Ovary (tissue), 10 donors: ENCODE measurements at places on chromosomes 11 and 22.

GRCh38 chr11:36462321-36462720 is 47.8 kb downstream of the TRAF6 start:
- DNase-seq, result no peak

- no peak for DNase-seq
These were observed 13.8 kb downstream of the DGCR6L start for GRCh38 chr22:20305894-20306645.

GRCh38 chr11:75342966-75343870 is 8.2 kb downstream of the ARRB1 start:
- no peak for DNase-seq

GRCh38 chr11:64341429-64341828 is 1.4 kb downstream of the CCDC88B start:
- DNase-seq, result no peak

DNA sequence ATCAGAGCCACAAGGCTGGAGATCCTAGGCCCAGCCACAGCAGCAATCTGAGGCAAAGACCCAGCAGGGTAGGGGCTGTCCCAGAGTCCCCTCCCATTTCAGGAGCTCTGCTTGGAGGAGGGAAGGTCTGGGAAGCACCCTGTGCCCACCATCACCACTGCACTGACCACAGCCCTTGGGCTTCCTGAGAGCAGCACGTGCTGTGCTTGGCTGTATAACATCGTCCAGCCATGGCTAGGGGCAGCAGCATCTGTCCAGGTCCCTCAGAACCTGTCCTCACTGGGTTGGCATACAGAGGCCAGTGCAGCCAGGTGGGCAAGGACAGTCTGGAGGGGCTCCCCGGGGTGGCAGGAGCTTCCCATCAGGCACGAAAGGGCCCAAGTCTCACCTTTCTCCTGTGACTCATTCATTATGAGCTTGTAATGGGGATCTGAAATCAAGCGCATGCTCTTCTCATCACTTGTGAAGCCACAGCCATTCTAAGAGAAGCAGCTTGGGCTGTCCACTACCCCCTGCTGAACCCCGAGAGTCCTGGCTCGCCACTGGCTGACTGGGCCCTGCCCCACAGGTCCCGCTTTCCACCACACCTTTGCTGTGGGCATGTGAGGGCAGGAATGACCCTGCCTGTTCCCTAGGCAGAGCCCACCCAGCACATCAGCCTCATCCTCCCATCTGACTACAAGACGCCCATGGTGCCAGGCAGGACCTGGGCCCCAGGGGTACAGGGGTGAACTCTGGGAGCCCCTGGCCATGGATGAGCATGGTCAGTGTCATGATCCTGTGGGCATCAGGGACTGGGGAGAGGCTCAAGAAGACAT is 83.3 kb downstream of the MED15 start:
- DNase-seq, result no peak

DNA sequence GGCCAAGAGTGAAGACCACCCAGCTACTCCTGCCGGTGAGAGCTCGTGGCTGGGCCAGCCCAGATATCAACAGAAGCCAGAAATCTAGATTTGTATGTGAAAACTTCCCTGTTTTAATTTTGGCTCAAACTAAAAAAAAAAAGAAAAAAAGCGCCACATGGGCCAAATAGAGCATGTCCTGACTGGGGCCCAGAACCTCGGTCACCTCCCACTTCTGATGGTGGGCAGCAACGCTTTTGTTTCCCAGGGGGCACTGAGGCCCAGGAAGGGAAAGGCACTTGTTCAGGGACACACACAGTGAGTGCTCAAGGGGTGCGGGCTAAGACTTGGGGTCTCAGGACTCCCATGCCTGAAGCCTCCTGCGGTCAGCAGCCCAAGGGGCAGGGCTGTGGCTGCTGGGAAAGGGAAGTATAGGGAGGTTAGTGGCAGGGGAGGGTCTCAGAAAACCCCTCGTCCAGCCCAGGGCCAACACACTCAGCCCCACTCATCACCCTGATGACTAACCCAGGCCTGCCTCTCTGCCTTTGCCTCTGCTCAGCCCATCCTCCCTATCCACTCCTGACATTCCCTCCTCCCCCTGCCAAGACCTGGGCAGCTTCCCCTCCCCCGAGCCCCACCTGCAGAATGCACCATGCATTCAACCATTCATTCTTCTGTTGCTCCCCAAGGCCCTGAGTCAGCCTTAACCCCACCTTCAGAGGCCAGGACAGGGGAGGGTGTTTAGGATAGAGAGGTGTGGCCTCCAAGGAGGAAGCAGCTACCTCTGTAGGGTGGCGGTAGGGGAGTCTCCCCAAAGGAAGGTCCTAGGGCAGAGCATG is 30.0 kb upstream of the TCF20 start:
- no peak for DNase-seq

DNA sequence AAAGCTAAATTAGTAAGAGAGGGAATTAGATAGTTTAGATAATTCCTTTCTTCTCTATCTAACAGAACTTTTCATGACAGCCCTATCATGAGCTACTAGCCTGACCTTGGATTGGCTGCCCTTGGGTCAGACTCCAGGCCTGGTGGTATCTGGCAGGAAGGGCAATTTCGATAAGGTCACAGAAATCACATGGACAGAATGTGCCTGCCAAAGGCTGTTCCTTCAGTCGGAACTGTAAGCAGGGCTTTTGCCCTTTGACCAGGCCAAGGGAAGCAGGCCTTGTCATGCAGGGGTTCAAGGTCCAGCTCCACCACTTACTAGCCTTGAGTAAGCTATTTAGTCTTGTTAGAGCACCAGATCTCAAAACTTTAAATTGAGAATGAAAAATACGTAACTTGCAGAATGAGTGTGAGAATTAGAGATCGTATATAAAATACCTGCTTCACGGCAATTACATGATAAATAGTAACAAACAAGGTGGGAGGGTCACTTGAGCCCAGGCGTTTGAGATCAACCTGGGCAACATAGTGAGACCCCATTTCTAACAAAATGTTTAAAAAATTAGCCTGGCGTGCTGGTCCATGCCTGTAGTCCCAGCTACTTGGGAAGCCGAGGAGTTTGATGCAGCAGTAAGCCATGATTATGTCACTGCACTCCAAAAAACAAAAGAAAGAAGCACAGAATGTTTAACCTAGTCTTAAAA is 60.8 kb upstream of the SC5D start:
- DNase-seq, result no peak

- DNase-seq, result no peak
These were observed 9.0 kb downstream of the TECTA start for GRCh38 chr11:121109916-121110586.

DNA sequence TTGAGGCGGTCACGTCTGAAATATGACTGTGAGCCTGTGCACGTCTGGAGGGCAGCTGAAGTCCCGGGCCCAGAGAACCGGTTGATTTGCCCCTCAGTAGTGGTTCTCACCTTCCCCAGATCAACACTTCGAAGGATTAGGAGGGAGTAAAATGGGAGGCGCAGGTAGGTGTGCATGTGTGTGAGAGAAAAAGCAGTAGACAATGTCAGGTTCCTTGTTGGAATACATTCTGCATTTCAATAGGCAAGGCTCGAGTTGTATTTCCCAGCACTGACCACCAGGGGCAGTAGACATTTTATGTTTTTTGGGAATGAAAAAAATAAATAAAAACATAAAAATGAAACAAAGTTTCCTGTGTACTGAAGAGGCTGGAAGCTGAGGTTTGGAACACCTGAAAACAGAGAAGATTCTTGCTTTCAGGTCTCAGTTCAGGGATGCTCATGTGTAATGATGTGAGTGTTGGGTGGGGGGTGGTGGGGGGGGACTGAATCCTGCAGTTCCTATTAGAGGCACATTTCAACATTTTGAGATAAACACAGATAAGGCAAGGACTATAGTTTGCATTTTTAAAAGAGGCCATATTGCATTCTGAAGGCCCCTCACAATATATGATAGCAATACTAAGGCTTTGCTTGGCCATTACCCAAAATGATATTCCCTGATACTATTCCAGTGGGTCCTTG is 333.9 kb downstream of the CADM1 start:
- no peak for DNase-seq

DNA sequence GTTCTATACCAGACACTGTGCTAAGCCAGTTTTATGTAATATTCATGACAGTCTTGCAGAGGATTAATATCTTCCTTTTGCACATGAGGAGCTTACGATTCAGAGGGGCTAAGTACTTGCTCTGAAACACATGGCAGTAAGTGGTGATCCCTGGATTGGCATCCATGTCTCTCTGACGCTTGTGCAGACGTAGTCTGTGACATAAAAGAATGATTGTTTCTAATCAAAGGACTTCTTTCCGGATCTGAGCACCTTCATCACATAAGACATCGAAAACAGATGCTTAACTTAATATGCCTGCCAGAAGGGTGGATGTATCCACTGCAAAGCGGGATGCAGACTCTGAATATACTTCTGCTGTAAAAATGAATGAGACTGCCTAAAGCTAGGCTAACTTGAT is 74.8 kb downstream of the ARHGAP42 start:
- DNase-seq, result no peak

DNA sequence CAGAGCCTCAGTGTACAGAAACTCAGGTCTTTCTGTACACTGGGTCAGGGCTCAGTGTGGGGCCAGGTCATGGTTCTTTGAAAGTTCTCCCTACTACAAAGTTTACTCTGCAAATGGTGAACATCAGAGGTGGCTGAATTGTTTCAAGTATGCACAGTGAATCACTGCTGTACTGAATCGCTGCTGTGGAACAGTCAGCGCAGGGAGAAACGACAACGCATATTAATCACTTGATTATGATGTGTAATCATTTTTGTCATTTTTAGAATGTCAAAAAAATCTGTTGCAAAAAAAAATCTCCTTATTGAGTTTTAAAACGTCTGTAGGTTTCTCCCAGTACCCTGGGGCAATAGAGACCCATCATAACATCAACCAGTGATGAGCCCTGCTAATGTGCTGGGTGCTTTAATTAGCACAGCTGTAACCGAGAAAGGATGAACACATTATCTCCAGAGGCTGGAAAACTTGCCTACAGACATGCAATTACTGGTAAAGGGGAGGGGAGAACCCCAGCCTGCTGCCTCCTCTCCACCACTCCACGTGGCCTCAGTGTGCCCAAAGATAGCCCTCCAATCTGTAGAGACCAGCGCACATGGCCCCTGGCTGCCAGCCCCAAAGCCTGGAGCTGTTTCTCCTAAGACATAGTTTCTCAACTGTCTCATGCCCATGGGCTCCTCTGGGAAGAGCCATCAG is 12.8 kb downstream of the ARRB1 start:
- no peak for DNase-seq

- DNase-seq, result no peak
These were observed 93.3 kb downstream of the ZC3H12C start for GRCh38 chr11:110186456-110186855.

DNA sequence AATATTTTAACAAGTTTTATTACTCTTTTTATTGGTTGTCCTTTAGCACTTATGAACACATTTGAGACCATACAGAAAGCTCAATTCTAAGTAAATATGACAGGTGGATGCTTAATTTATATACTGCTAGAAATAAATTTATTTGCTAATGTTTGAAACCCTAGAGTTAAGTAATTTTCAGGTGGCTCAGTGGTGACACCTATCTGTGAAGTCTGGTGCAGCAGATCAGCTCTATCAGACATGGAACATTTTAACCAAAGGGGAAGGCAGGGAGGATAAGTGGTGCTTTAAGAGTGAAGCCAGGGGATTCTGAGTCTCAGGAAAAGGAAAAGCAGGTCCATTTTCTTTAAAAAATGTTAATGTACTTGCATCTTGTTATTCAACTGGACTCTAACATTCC is 175.8 kb downstream of the DSCAML1 start:
- DNase-seq, result no peak

DNA sequence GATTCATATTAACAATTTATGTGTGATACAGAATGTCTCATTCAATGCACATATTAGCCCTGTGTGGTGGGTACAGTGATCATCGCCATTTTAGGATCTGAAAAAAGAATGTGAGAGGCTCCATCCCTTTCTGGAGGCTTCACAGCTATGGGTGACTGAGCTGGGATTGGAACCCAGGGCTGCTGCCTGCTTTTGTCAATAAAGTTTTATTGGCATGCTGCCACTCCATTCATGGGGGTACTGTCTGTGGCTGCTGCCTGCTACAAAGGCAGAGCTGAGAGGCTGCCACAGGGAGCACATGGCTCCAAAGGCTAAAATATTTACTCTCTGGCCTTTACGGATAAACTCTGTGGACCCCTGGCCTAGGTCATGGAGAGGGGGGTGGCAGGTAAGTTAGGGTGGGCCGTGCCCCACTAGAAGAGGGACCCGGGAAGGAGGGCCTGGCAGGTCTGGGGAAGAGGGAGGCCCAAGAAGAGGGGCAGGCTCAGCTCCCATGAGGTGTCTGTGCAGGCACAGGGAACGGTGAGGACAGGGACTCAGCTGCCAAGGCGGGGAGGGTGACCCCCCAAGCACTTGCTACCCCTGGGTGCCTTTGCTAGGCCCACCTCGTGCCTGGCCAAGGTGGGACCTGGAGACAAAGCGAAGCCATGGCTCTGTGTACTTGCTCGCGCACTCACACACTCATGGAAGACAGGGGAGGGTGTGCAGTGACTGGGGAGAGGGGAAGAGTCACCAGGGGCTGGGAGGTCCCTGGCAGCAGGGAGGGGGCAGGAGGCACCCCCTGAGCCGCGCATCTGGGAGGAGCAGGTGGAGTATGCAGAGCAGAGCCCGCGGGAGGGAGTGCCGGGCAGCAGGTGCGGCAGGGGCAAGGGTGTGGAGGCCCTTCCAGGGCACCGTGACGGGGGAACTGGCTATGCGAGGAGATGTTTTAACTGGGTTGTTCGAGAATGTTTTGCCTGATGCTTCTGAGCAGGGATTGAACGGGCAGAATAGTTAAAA is 335.3 kb downstream of the CTTN start:
- DNase-seq, result no peak

GRCh38 chr11:134660416-134660815 is 248.4 kb upstream of the B3GAT1 start:
- DNase-seq, result no peak

DNA sequence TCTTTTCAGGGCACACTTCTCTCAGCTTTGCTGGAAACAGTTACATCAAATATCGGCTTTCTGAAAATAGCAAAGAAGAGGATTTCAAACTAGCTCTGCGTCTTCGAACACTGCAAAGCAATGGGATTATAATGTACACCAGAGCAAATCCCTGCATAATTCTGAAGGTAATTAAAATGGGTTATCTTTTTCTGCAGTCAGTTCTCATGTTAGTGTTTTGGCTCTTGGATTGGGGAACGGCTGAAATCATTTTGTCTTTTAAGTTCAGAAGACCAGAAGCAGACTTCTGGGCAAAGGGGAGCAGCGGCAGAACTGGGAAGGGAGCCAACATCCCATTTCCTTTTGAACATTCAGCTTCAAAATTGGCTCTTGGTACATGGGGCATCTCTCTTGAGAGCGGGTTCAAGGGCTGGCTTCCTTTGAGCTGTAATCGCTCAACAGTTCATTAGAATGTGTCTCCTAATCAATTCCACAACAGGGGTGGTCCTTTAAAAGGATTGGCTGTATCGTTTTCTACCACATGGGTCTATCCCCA is 110.2 kb upstream of the MTNR1B start:
- no peak for DNase-seq

DNA sequence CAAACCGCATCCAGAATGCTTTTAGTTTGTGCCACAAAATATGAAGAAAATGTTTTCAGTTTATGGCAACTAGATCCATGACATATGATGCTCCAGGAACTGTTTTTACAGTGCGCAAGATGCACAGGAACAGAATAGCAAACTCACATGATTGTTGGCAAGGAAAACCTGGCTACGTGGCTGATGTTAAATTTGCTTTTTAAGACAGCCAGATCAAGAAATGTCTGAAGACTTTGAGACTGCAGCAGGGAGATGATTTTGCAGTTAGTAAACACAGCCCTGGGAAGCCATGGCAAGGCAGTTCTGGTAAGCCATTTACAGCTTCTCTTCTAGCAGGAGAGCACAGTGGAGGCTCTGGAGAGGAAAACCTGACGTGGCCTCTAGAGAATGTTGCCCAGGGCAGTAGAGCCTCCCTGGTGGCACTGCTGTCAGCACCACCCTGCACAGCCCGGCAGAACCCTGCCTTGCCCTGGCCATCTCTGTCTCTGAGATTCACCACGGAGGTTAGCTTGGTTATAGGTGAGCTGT is 69.8 kb upstream of the TNRC6B start:
- no peak for DNase-seq
